ENCODE measurements at places on chromosomes 16 and 17. TPM values are rescaled to one million over a fixed set of nuclear protein-coding genes. Genes with fewer than 3 reads are reported as not detected.

Gene BAHCC1
- total RNA-seq = not detected

Gene KRTAP9-2
- total RNA-seq = not detected

Gene ULK2
- total RNA-seq = 12.7 TPM

Gene HS3ST3B1
- total RNA-seq = 13.4 TPM

Gene MYO1D
- total RNA-seq = 13.5 TPM

GRCh38 chr16:19745286-19746010 lies 27.4 kb downstream of the IQCK start:
- no peaks in the 10 kb centered on the region for H3K36me3 ChIP-seq
- no peak for DNase-seq
- H3K27me3 ChIP-seq = no peaks in the 10 kb centered on the region

- peak; percentile 58 for DNase-seq
- H3K4me3 ChIP-seq = no peak overlapping the region
- peaks cover 16% of the 10 kb centered on the region for H3K36me3 ChIP-seq
- no peaks in the 10 kb centered on the region for H3K27me3 ChIP-seq
- H3K27ac ChIP-seq = peak overlapping the region; percentile 77
These were observed 9.7 kb downstream of the CCDC57 start for GRCh38 chr17:82202981-82203380.

DNA sequence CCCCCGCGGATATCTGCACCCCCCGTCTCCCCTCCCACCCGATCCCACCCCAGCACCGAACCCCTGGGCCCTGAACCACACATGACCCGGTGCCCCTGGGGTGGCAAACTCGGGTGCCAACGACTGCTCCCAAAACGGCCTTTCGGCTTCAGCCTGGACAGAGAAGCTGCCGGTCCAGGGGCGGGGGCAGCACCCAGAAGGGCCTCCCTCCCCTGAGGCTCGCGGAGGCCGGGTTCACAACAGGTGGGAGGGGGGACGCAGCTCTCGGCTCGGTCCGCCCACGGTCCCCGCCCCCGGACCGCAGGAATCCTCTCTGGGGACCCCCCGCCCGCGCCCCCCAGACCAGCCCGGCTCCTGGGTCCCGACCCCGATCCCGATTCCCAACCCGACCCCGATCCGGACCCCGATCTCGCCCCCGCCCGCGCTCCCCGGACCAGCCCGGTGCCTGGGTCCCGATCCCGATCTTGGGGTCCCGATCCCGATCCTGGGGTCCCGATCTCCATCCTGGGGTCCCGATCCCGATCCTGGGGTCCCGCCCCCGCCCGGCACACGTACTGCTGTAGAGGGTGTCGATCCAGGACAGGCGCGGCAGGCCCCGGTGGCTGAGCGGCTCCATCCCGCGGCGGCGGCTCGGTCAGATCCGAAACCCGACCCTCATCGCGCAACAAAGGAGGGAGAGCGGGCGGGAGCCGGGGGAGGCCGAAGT lies 516 bp downstream of the ABR start:
- H3K4me3 ChIP-seq = peak overlapping the region; percentile 67
- DNase-seq = peak; percentile 20
- peaks cover 7% of the 10 kb centered on the region for H3K4me1 ChIP-seq
- no peaks in the 10 kb centered on the region for H3K27me3 ChIP-seq
- H3K36me3 ChIP-seq = no peaks in the 10 kb centered on the region

DNA sequence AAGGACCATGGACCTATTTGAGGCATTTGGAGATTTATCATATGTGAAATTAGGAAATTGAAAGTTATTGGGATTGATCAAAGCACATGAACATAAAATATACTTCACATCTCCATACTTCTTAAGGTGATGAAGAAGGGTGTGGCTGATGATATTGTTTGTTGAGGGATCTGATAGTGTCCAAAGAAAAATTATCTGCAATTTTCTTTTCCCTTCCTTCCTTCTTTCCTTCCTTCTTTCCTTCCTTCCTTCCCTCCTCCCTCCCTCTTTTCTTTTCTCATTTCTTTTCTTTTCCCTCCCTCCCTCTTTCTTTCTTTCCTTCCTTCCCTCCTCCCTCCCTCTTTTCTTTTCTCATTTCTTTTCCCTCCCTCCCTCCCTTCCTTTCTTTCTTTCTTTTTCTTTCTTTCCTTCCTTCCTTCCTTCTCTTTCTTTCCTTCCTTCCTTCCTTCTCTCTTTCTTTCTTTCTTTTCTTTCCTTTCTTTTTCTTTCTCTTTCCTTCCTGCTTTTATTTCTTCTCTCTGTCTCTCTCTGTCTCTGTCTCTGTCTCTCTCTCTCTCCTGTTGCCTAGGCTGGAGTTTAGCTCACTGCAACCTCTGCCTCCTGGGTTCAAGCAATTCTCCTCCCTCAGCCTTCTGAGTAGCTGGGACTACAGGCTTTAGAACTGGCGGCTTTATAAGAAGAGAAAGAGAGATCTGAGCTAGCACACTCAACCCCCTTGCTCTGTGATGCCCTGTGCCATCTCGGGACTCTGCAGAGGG lies 20.9 kb upstream of the ITPRIPL2 start:
- peaks cover under 1% of the 10 kb centered on the region for H3K27me3 ChIP-seq
- DNase-seq = no peak
- no peak overlapping the region for H3K4me3 ChIP-seq
- peaks cover 7% of the 10 kb centered on the region for H3K4me1 ChIP-seq
- peaks cover under 1% of the 10 kb centered on the region for H3K36me3 ChIP-seq
- no peak overlapping the region for H3K27ac ChIP-seq

GRCh38 chr16:11312718-11313492 lies 31.8 kb upstream of the PRM1 start:
- H3K4me1 ChIP-seq = peaks cover 45% of the 10 kb centered on the region
- H3K4me3 ChIP-seq = no peak overlapping the region
- H3K36me3 ChIP-seq = no peaks in the 10 kb centered on the region
- no peaks in the 10 kb centered on the region for H3K27me3 ChIP-seq
- peak; percentile 42 for DNase-seq

- no peak for DNase-seq
- H3K27ac ChIP-seq = no peak overlapping the region
- no peaks in the 10 kb centered on the region for H3K4me1 ChIP-seq
- H3K27me3 ChIP-seq = no peaks in the 10 kb centered on the region
- peaks cover 8% of the 10 kb centered on the region for H3K36me3 ChIP-seq
These were observed 12.6 kb upstream of the MRPL38 start for GRCh38 chr17:75917141-75917916.

GRCh38 chr16:58511933-58512815 lies 3.1 kb upstream of the SETD6 start:
- H3K4me1 ChIP-seq = peaks cover 27% of the 10 kb centered on the region
- H3K27me3 ChIP-seq = no peaks in the 10 kb centered on the region
- peaks cover 2% of the 10 kb centered on the region for H3K36me3 ChIP-seq

DNA sequence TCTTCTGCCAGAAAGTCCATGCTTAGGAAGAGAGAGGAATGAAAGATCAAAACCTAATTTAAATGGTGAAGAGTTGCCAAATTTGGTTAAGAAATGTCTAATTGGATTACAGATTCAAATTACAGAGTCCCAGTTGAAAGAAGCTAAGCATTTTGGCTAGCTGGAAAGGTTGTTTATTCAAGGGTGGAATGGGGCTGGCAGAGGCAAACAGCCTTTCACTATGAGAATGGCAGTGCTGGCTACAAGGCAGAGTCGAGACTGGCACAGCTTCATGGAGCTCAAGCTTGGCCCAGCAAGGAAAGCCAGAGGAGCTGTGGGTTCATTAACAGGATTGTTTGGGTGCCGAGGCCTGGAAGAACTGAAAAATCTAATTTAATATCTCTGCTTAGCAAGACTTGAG lies 13.6 kb downstream of the MAP3K3 start:
- DNase-seq = no peak
- H3K27ac ChIP-seq = no peak overlapping the region
- H3K4me3 ChIP-seq = no peak overlapping the region
- H3K36me3 ChIP-seq = peaks cover 12% of the 10 kb centered on the region
- peaks cover 24% of the 10 kb centered on the region for H3K4me1 ChIP-seq

GRCh38 chr17:67570797-67571196 lies 146.9 kb upstream of the NOL11 start:
- H3K27ac ChIP-seq = no peak overlapping the region
- H3K27me3 ChIP-seq = no peaks in the 10 kb centered on the region
- H3K36me3 ChIP-seq = peaks cover 5% of the 10 kb centered on the region
- no peak for DNase-seq
- peaks cover 16% of the 10 kb centered on the region for H3K4me1 ChIP-seq
- H3K4me3 ChIP-seq = no peak overlapping the region

DNA sequence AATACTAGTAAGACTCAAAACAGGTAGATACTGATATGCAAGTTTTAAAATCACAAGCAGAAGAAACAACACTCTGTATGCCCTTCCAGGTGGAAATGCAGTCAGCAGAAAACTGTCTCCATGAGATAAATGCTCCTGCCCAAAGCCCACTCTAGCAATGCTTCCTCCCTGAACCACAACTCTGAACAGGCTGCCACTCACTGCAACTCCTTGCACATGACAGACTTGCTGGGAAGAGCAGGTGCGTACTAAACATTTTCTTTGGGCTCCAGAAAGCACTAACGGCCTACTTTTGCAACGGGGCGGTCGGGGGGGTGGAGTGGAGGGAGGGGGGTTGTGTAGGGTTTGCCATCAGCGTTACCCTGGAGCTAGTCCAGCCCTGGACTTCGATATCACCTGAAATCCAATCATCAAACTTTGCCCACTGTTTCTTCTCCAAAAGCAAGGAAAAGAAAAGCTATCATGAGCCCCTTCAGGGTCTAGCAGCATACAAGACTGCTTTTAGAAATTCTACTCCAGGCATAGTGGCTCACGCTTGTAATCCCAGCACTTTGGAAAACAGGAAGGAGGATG lies 46.1 kb downstream of the ANKRD11 start:
- H3K4me3 ChIP-seq = no peak overlapping the region
- H3K27me3 ChIP-seq = no peaks in the 10 kb centered on the region
- DNase-seq = no peak
- H3K27ac ChIP-seq = peak overlapping the region; percentile 38

- H3K27me3 ChIP-seq = no peaks in the 10 kb centered on the region
- H3K27ac ChIP-seq = peak overlapping the region; percentile 94
- peak overlapping the region; percentile 96 for H3K4me3 ChIP-seq
- H3K36me3 ChIP-seq = peaks cover 20% of the 10 kb centered on the region
These were observed 1.4 kb downstream of the NFAT5 start for GRCh38 chr16:69566981-69567680.

GRCh38 chr16:77807021-77807420 lies 18.7 kb downstream of the VAT1L start:
- H3K4me3 ChIP-seq = no peak overlapping the region
- no peak for DNase-seq
- H3K27ac ChIP-seq = no peak overlapping the region
- no peaks in the 10 kb centered on the region for H3K4me1 ChIP-seq
- H3K27me3 ChIP-seq = peaks cover 3% of the 10 kb centered on the region

GRCh38 chr16:79190542-79190941 lies 410.0 kb downstream of the MAF start:
- H3K27me3 ChIP-seq = peaks cover under 1% of the 10 kb centered on the region
- no peak for DNase-seq
- H3K36me3 ChIP-seq = peaks cover 4% of the 10 kb centered on the region
